ENCODE measurements at places on chromosomes 3 and 15.

DNA sequence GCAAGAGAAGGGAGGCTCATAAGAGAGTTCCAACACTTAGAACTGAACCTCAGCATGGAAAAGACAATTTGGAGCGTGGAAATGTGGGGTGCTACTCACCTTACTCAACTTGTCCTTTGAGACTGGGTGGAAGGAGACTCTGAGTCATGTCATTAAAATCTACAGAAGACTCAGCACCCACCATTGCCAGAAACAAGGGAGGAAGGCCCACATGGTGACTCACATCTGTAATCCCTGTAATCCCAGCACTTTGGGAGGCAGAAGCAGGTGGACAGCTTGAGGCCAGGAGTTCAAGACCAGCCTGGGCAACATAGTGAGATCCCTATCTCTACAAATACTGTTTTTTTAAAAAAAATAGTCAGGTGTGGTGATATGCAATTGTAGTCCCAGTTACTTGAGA is 161.9 kb upstream of the UBE3A start:
- no peak overlapping the region for H3K27ac ChIP-seq
- DNase-seq: no peak
- no peaks in the 10 kb centered on the region for H3K4me1 ChIP-seq
- H3K4me3 ChIP-seq: no peak overlapping the region
- peaks cover 17% of the 10 kb centered on the region for H3K27me3 ChIP-seq
- H3K36me3 ChIP-seq: no peaks in the 10 kb centered on the region

DNA sequence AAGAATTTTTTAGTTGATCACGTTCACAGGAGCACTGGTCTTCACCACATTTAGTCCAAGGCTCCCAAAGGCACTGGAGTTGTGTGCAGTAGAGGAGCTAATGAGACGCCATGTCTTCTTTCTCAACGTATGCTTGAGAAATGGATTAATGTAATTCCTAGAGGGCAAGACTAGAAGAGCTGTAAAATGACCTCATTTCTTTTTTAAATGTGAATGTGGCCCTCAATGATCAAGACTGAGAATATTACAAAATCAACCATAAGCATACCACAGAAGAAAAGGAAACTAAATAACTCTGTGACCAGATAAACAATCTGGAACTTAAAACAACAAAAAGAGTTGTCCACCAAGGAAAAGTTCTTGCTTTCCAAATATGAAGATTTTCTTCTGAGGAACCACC is 112.1 kb upstream of the THBS1 start:
- no peak overlapping the region for H3K27ac ChIP-seq
- no peak overlapping the region for H3K4me3 ChIP-seq
- DNase-seq: no peak

DNA sequence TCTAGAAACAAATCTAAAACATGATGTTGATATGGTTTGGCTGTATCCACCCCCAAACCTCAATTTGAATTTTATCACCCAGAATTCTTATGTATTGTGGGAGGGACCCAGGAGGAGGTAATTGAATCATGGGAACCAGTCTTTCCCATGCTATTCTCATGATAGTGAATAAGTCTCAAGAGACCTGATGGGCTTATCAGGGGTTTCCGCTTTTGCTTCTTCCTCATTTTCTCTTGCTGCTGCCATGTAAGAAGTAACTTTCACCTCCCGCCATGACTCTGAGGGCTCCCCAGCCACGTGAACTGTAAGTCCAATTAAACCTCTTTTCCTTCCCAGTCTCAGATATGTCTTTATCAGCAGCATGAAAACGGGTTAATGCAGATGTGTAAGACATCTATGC is 232.7 kb upstream of the ONECUT1 start:
- no peak overlapping the region for H3K4me3 ChIP-seq
- no peaks in the 10 kb centered on the region for H3K36me3 ChIP-seq
- no peak for DNase-seq
- no peak overlapping the region for H3K27ac ChIP-seq
- no peaks in the 10 kb centered on the region for H3K4me1 ChIP-seq

DNA sequence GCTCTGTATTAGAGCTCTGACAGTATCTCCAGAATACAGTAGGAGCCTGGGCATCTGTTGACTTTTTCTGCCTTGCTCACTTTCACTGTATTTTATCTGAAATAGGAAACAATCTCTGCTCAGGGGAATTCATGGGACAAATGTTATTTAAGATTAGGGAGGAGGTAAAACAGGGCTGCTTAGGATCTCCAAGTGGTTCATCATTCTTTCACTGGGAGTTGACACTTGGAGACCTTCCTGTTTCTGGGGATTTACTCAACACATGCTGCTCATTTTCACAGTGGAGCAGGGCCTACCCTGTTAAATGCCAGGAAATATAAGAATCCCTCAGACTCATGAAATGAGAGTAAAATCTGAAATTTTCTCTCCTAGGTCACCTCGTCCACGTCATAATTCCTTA is 185.5 kb downstream of the GAP43 start:
- H3K4me3 ChIP-seq: no peak overlapping the region
- peaks cover 20% of the 10 kb centered on the region for H3K4me1 ChIP-seq
- no peak overlapping the region for H3K27ac ChIP-seq
- H3K27me3 ChIP-seq: no peaks in the 10 kb centered on the region

DNA sequence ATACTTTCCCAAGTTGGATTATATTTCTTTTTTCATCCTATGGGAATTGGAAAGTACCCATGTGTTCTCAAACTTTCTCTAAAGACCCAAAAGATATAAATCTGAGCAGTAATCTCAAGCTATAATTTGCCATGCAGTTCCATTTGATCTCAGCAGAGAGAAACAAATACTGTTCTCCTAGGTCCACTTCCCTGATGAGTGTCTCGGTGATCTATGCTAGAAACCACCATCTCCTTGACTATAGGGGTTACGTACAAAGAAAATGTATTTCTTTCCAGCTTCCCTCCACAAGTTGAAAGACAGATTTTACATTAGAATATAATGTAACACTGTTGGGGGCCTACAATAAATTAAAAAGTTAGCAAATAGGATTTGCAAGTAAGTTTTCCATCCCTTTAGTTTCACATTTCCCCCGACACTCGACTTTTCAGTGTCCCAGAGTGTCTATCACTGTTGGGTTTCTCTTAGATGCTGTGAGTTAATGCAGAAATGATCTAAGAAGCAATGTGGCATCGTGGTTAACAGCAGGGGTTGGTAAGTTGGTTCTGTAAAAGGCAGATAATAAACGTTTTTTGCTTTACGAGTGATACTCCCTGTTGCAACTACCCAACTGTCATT is 465.1 kb upstream of the CFAP20DC start:
- no peak overlapping the region for H3K4me3 ChIP-seq
- H3K4me1 ChIP-seq: no peaks in the 10 kb centered on the region
- H3K27ac ChIP-seq: no peak overlapping the region
- no peak for DNase-seq
- H3K36me3 ChIP-seq: no peaks in the 10 kb centered on the region
- H3K27me3 ChIP-seq: no peaks in the 10 kb centered on the region

DNA sequence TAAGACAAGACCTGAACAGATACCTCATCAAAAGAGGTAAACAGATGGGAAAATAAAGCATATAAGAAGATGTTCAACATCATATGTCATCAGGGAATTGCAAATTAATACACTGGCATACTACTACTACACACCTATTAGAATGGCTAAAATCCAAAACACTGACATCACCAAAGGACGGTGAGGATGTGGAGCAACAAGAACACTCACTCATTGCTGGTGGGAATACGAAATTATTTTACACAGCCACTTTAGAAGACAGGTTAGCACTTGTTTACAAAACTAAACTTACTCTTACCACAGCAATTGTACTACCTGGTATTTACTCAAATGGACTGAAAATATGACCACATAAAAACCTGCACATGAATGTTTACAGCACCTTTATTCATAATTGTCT is 119.6 kb downstream of the GSK3B start:
- H3K4me3 ChIP-seq: no peak overlapping the region
- DNase-seq: no peak
- H3K36me3 ChIP-seq: no peaks in the 10 kb centered on the region
- peaks cover 25% of the 10 kb centered on the region for H3K4me1 ChIP-seq
- no peaks in the 10 kb centered on the region for H3K27me3 ChIP-seq
- 0 out of 2 replicates have a peak overlapping the region, but pooled peaks have one; percentile 37 for H3K27ac ChIP-seq

DNA sequence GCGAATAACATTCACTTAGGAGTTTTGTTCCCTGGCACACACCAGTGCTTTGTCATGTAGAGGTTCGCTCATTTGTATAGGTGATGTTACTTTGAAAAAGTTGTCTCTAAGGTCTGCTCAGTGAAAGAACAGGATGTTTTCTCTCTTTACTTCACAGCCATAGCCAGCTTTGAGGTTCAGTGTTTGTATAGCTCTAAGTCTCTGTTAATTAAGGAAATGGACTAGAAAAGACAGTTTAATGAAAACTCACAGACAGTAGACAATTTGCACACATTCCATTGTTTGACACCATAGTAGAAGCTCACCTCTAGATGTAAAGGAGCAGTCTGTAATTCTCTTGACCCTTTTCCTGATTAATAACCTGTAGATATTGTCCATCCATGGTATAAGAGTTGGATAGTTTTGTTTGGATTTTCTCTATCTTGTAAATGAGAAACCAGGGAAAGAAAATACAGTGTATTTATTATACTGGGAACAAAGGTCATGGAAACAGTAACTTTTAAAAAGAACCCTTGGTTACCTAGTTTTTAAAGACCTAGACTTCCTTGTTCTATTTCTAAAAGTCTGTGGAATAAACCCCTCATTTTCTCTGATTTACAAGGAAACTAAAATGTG is 50.4 kb downstream of the PDE8A start:
- H3K4me3 ChIP-seq: no peak overlapping the region
- peaks cover 22% of the 10 kb centered on the region for H3K4me1 ChIP-seq
- no peak overlapping the region for H3K27ac ChIP-seq
- H3K27me3 ChIP-seq: no peaks in the 10 kb centered on the region
- no peaks in the 10 kb centered on the region for H3K36me3 ChIP-seq

DNA sequence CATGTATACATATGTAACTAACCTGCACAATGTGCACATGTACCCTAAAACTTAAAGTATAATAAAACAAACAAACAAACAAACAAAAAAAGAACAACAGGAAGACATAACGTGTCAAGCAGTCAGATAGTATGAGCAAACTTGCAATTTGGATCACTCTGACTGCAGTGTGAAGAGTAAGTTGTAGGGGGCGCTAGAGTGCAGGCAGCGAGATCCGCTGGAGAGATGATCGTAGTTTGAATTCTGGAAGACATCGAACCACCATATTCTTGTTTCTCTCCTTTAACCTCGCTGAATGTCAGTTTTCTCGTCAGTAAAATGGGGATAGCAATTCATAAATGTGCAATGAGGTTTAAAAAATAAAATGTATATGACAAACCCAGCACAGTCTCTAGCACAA is 165.2 kb upstream of the LMCD1 start:
- H3K27me3 ChIP-seq: no peaks in the 10 kb centered on the region
- no peak overlapping the region for H3K4me3 ChIP-seq
- H3K4me1 ChIP-seq: no peaks in the 10 kb centered on the region
- no peak overlapping the region for H3K27ac ChIP-seq
- no peaks in the 10 kb centered on the region for H3K36me3 ChIP-seq
- no peak for DNase-seq

GRCh38 chr15:52392008-52392687 is 96.5 kb upstream of the MYO5C start:
- no peaks in the 10 kb centered on the region for H3K27me3 ChIP-seq
- peak; percentile 66 for DNase-seq
- H3K27ac ChIP-seq: no peak overlapping the region
- no peak overlapping the region for H3K4me3 ChIP-seq
- no peaks in the 10 kb centered on the region for H3K36me3 ChIP-seq

DNA sequence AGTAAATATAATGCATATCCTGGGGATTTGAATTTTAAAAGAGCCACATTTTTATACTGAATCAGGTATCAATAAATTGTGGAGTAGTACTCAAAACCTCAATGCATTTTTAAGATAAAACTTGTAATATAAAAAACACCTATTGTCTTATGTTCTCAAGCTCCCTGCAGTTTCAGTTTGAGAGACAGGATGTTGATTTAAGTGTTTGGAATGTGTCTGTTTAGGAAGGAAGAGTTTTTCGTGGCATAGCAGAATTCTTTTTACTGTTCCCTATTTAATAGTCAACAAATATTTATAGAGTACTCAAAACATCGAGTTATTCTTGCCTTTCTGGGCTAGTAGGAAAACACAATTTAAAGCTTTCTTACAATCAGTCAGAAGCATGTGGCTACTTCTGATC is 146.1 kb upstream of the BCHE start:
- H3K27me3 ChIP-seq: no peaks in the 10 kb centered on the region
- H3K36me3 ChIP-seq: no peaks in the 10 kb centered on the region
- no peak overlapping the region for H3K27ac ChIP-seq
- DNase-seq: no peak
- H3K4me3 ChIP-seq: no peak overlapping the region

GRCh38 chr3:75248974-75249373 is 415.2 kb upstream of the FRG2C start:
- no peak for DNase-seq
- no peaks in the 10 kb centered on the region for H3K4me1 ChIP-seq
- no peaks in the 10 kb centered on the region for H3K36me3 ChIP-seq
- H3K27me3 ChIP-seq: no peaks in the 10 kb centered on the region

DNA sequence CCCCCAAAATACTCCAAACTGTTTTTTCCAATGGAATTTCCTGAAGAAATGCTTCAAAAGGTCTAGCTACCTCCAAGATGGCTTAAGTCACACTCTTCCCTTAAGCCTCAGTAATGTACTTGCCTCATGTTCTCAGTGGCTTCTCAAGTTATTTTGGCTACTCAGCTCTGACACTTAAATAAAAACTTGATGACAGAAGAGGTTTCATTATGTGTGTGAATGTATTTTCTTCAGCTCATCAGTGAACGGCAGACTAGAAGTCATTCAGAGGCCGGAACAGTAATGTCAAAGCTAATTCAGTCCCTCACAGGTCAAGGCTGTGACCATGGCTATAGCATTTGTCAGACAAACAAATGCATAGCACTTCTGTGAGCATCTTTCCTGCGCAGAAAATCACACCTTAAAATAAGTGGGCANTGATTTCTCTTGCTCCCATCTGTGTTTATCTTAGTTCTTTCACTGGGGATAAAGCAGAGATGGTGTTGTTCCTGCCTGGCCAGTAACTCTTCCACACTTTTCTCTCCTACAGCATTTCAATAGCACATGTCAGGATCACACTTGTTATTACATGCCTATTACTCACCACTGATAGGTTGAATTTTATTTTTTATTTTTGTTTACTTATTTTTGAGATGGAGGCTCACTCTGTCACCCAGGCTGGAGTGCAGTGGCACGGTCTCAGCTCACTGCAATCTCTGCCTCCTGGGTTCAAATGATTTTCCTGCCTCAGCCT is 68.5 kb upstream of the PLCL2 start:
- no peaks in the 10 kb centered on the region for H3K27me3 ChIP-seq
- no peak overlapping the region for H3K4me3 ChIP-seq
- DNase-seq: no peak
- no peaks in the 10 kb centered on the region for H3K36me3 ChIP-seq

GRCh38 chr3:20480786-20481365 is 294.9 kb upstream of the SGO1 start:
- no peaks in the 10 kb centered on the region for H3K27me3 ChIP-seq
- H3K27ac ChIP-seq: no peak overlapping the region
- no peak for DNase-seq
- H3K4me3 ChIP-seq: no peak overlapping the region
